Thyroid gland (tissue), 4 donors: ENCODE measurements at places on chromosomes 12 and 14. TPM values are rescaled to one million over a fixed set of nuclear protein-coding genes. Genes with fewer than 3 reads are reported as not detected.

GRCh38 chr12:66709893-66710292 is 31.0 kb upstream of the GRIP1 start:
- no peak for DNase-seq

DNA sequence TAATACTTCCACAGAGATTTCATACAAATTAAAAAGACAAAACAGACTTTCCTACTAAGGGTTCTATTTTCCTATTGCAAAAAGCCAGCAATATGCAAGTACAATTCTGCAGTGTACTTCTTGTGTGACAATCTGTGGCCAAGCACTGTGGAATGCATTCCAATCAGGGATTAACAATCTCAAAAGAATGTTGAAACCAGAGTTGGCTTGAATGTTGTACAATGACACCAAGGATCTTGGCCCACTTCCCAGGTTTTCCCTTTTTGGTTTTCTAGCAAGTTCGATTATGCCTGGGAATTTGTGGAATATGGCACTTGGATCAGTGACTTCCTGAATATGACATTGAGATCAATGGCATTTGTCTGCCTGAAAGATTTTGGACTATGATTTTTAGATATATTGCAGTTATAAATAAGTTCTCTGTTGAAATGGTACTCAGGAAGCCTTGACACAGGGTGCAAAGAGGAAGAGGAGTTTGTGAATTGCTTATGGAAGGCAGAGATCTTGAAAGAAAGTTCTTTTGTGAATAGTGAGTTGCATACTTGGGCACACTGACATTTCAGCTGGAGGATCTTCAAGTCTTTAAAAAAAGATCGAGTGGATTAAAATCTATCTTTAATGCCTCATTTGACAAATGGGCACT is 81.4 kb upstream of the FERMT2 start:
- DNase-seq = peak; percentile 39

DNA sequence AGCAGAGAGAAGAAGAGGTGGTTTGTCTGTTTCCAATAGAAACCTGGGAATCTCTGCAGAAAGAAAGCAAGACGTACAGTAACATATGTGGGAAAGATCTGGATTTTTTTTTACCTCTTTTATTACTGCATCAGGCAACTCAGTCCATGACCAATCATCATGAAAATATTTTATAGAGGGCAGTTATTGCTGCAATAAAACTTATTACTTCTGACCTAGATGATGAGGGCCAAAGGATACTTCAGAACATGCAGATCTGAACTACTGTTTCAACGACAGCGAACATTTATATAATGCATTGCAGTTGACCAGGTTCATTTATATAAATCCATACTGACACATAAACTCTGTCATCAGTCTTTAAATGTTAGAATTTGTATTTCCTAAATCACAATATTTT is 67.7 kb downstream of the STAB2 start:
- no peak for DNase-seq

CSRP2 gene
- total RNA-seq = 65.1 TPM

- no peak for DNase-seq
These were observed 209.6 kb downstream of the TMTC2 start for GRCh38 chr12:82896277-82896676.

PLXNC1 gene
- 7.2 TPM for total RNA-seq

MYL2 gene
- total RNA-seq = not detected
